ENCODE measurements at places on chromosomes 7 and 10.

GRCh38 chr7:132092106-132092505 is 484.2 kb downstream of the PLXNA4 start:
- no peak for DNase-seq

DNA sequence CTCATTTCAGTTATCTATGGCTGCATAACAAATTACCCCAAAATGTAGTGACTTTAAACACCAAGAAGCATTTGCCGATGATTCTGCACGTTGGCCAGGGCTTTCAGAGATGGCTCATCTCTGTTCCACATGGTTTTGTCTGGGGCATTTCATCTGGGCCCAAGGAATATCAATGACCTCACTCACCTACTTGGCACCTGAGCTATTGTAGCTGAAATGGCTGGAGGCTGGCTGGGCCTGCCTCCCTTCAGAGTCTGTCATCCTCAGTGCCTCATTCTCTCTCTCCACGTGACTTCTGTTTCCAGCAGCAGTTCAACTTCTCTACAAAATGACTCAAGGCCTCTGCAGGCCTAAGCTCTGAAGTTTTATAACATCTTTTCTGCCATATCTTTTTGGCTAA is 119.4 kb upstream of the PRR15 start:
- DNase-seq: no peak

DNA sequence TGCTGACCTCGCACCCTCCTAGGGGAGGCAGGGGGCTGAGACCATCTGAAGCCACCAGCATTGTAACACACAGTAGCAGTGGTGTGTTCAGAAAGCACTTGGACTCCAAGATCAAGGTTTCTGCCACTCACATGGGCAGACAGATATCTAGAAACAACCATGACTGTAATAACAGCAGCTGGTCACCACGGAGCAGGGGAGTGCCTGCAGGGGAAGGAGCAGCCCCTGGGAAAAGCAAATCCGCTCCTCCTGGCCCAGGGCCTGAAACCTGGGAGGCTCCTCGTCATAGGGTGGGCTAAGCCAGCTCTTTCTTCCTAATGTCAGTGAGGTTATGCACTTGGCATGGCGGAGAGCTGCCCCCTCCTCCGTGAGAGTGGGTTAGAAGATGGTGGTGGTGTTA is 118.4 kb upstream of the INSYN2A start:
- DNase-seq: no peak

GRCh38 chr10:63885156-63885555 is 364.0 kb downstream of the REEP3 start:
- no peak for DNase-seq

- no peak for DNase-seq
Observed at GRCh38 chr7:68547181-68547580, 1051.1 kb upstream of the AUTS2 start.

DNA sequence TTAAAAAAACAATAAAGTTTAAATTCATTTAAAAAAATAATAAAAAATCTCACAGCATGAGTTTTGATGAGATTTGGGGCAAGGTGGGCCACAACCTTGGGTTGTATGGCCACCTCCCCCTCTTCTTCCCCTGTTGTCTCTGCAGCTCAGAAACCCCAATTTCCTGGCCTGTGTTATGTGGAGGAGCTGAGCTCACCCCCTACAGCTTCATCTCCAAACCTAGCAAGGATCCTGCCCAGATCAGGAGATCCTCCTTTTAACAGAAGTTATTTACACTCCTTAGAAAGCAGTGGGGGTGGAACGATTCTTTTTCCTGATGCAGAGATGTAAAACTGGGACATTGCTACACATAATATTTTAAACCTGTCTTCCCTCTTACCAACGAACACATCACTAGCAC is 6.9 kb upstream of the SH2D4B start:
- no peak for DNase-seq

DNA sequence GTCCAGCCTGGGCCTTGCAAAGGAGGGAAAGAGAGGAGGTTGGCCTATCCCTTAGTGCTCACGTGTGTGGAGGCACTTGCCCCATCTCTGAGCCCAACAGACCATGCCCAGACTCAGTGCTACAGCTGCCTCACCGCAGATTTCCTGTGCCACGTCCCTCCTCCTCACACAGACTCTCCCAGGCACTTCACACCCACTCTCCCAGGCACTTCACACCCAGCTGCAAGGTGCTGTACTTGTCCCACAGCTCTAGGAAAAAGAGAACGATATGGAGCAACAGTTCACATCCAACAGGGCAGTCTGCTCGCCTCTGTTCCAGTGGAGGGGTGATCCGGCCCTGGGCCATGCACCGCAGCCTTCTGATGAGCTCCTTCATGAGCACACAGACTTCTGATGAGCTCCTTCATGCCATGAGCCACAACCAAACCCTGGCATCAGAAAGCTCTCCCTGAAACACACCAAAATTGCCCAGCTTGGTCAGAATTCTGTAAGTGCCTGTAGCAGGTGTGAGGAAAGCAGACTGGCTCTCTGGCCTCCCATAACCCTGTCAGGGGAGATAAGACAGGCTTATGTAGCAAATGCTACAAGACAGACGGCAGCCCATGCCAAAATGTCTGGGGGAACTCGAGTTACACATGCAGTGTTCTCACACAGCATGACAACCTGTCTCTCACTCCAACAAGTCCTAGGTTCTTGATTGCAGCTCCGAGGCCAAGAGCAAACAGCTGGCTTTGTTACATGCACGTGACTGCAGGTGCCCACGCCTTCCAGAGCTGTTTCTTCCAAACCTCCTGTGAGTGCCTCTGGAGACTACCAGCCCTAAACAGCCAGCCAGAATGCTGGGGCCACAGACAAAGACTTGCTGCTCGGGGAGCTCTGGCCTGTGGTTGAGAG is 348.5 kb downstream of the GRID1 start:
- DNase-seq: no peak

- no peak for DNase-seq
Observed at GRCh38 chr7:38154278-38154677, 23.8 kb upstream of the STARD3NL start.

GRCh38 chr7:36512616-36513015 is 123.0 kb downstream of the ANLN start:
- DNase-seq: no peak

GRCh38 chr7:94907811-94908322 is 473 bp downstream of the PPP1R9A start:
- peak; percentile 17 for DNase-seq

GRCh38 chr10:132098539-132099388 is 33.0 kb downstream of the JAKMIP3 start:
- no peak for DNase-seq

DNA sequence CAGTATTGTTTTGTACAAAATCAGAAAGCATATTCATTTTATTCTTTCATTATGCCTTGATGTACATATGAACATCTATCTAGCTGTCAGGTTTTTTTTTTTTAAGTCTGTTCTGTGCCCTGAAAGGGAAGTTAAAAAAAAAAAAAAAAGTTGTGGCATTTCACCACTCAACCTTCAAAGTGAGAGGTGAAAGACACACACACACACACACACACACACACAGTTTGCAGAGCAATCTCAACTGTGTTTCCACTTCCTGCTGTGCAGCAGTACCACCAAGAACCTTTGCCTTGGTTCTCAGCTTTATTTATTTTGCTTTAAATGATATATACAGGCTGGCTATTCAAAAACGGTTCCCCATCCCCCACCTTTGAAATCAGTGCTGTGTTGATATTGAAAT is 955.6 kb downstream of the GATA3 start:
- no peak for DNase-seq

DNA sequence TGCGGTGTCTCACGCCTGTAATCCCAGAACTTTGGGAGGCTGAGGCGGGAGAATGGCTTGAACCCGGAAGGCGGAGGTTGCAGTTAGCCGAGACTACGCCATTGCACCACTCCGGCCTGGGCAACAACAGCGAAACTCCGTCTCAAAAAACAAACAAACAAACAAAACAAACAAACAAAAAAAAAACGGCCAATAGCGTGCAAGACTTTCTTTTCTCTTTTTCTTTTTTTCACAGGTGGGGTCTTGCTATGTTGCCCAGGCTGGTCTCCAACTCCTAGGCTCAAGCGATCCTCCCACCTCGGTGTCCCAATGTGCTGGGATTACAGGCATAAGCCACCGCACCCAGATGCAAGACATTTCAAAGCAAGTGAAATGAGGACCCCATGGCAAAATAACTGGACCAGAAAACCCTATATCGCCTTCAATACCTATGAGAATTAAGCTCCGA is 1.6 kb downstream of the PSAP start:
- no peak for DNase-seq

DNA sequence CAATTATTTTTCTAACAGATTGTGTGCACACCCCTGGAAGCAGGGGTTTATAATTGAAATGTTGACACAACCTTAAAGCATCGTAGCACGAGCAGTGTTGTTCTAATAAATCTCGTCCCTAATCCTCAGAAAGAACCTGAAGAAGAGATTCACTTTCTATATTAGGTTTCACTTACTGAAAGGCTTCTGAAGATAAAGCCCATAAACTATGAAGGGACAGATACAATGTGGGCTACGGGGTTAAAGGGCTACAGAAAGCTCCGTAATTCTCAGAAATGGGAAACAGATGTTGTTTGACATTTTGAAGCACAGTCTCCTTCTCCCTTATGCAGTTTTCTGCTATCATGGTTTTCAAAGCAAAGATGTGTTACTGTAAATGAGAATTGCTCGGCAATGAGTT is 479.6 kb downstream of the GATA3 start:
- DNase-seq: no peak

- no peak for DNase-seq
Observed at GRCh38 chr7:132752431-132752830, 176.2 kb upstream of the PLXNA4 start.

GRCh38 chr10:49362596-49363260 is 33.2 kb downstream of the DRGX start:
- no peak for DNase-seq

DNA sequence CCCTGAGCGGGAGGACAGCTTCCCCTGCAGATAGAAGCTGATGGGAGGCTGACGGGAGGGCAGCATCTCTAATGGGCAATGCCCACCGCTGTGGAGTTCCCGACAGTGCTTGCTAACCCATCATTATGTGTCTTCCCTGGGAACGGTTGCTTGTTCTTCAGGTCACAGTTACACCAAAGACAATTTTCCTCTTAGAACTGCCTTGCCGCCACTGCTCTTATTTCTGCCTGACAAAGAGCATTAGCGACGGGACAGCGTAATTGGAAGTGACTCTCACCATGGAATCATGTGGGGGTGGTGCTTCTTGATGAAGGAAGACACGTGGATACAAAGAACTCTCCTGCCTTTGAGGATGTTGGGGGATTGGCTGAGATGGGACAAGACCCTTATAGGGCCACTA is 81.3 kb upstream of the NPS start:
- no peak for DNase-seq

- no peak for DNase-seq
Observed at GRCh38 chr10:188546-188945, 53.3 kb downstream of the ZMYND11 start.

DNA sequence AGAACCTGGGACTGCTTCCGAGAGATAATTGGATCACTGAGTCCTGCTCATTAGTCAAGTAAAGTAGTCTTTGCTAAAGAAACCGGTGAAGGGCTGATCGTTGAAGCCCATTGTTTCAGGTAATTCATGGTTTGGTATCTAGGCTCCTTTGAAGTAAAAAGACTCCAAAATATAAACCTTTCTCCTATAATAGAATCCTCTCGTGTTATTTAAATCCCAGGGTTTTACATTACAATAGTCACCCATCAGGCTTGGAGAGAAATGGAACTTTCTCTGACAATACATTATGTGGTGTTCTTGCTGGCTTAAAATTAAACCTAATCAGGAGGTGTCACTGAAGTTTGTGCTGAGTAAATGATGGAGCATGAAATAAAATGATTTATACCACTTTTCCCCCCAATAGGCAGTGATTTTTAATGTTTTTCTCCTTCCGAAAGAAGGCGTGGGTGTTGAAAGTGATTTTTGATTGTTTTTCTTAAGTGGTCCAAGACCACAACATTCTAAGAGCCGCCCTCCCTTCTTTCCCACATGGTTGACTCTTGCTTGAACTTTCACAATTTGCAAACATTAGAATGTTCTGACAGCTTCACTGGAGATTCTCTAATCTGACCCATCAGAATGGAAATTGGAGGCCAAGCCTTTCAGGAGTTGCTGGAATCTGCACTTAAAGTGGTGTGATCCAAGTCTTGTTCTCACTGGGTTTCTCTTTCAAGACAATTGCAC is 44.2 kb downstream of the LRMDA start:
- no peak for DNase-seq

GRCh38 chr7:79624336-79624735 is 170.9 kb upstream of the MAGI2 start:
- no peak for DNase-seq

GRCh38 chr7:98892609-98893008 is 14.3 kb downstream of the TRRAP start:
- DNase-seq: no peak

DNA sequence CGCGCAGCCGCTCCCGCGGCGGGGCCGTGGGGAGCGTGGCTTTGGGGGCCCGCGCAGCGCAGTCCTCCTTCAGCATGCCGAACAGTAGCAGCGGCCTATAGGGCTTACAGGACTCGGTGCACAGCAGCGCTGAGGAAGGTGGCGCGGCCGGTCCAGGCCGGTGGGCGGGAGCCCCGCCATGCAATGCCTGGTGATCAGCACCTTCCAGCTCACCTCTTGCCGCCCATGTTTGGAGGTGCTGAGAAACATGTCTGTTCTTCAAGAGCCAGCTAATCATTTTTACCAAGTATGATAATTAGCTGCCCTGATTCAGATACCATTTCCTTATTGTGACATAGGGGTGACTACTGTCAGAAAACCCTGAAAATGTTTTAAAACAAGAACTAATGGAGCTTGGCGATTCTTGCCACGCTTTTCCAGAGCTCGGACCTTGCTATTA is 33.5 kb upstream of the SFTPD start:
- peak; percentile 9 for DNase-seq

DNA sequence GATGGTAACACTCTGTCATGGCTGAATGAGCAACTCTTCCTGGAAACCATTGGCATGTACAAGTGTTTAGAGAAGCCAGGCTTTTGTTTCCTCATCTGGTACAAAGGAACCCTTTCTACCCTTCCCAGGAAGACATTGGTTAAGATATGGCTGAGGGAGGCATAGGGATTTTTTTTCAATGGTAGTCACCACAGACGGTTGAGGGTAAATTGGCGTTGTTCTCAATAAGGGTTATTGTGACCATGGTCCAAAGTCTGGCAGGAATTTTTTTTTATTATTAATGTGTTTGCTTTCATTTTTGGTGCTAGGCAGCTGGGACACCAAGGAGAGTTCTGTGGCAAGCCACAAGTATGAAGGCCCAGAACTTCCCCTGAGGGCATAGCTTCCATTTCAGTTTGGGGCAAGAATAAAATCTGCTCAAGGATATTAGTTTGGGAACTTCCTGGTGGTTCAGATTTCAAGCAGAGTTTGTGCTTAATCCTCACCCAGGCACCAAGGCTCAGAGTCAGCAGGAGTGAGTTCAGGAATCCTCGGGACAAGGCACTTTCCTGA is at the start of gene PLEKHS1:
PLEKHS1 (plus strand) TSS at position 502 of the 552 bp plus-strand sequence. CDS start 3,596 bp downstream, outside the sequence.
- DNase-seq: no peak

- DNase-seq: no peak
Observed at GRCh38 chr7:23373151-23374004, 74.2 kb downstream of the MALSU1 start.

GRCh38 chr7:45088821-45089340 is at the start of gene NACAD:
NACAD (minus strand) TSS chr7:45088969; CDS start chr7:45088894, 75 bp downstream.
- DNase-seq: peak; percentile 90

DNA sequence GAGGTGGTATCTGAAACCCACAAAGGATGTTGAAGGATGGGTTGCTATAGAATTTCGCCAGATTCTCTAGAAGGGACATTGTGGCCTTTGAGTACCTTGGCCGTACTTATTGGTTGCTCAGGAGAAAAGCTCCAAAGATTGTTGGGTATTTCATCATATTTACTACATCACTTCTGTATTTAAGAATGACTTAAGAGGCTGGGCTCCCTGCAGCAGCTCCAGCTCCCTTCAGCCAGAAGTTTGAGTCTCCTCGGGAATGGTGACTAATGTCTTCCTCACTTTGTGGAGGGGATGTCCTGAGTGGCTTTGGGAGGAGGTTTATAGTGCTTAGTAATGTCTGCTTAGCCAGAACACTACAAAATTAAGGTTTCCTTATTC is 18.1 kb downstream of the MINDY4 start:
- peak; percentile 79 for DNase-seq
